ENCODE measurements at places on chromosomes 7 and 10.
A peak's percentile ranks its signal among the peaks of the same experiment; 100 is the strongest.

DNA sequence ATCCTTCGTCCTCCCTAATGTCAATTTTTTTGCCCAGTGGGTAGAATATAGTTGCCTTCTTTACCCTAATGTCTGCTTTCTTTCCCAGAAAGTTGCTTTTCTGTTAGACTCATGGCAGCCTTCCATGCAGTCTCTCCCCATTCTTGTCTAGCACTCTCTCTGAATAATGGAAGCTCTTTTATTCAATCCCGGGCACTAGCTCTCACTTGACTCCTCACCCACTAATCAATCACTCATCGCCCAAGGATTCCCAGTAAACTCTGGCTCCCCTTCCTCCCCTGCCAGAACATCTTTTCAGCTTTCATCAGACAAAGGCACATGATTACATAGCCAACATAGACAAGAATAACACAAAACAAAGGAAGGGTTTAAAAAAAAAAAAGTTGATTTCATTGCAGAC lies 100.2 kb upstream of the RELN start:
- DNase-seq, result no peak

DNA sequence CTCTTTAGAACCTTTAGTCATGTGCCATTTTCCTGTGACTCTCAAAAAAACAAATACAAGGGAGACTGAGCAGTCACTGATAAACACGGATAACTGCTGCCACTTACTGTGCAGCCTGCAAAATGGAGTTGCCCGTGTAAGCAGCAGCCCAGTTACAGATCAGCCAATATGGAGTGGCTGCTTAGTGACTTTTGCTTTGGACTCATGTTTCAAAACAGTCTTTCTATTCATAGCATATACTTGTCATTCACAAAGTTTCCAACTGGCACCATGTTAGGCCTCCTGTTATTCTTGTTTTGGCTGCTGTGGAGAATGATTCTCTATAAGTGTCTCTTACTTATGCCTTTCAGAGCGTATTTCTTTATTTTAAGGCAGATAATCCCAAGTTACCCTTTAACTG lies 3.0 kb downstream of the FAM204A start:
- no peak for DNase-seq

DNA sequence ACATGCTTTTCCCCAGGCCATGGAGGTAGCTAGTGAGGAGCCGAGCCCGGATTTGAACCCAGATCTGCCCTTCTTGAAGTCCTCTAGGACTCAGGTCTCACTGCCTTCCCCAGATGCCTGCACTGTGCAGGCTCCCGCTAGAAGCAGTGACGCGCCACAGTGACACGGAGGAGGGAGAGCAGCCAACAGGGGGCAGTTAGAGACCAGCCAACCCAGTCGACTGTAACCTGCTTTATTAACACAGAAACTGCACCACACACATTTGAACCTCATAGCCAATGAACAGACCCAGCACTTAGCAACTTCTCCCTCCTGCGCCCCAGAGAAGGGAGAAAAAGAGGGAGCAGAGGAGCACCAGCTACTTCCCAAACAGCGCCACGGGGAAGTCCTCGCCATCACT lies 27.4 kb downstream of the PILRA start:
- DNase-seq, result no peak

GRCh38 chr10:72337039-72337629 lies 17.6 kb downstream of the DNAJB12 start:
- no peak for DNase-seq

- peak; percentile 57 for DNase-seq
Measured at GRCh38 chr7:99374111-99375064, at the start of gene ARPC1B. ARPC1B (plus strand) TSS chr7:99374730; CDS start chr7:99385715, 10,985 bp downstream.

- no peak for DNase-seq
Measured at GRCh38 chr10:129140921-129141885, 325.8 kb upstream of the MGMT start.

- DNase-seq, result no peak
Measured at GRCh38 chr10:98556061-98556460, 109.3 kb upstream of the HPS1 start.

GRCh38 chr7:30433082-30433481 lies 45.5 kb downstream of the NOD1 start:
- DNase-seq, result no peak

- no peak for DNase-seq
Measured at GRCh38 chr7:46812101-46812675, 769.7 kb downstream of the TNS3 start.

- DNase-seq, result no peak
Measured at GRCh38 chr7:112080441-112080840, 125.8 kb downstream of the DOCK4 start.

DNA sequence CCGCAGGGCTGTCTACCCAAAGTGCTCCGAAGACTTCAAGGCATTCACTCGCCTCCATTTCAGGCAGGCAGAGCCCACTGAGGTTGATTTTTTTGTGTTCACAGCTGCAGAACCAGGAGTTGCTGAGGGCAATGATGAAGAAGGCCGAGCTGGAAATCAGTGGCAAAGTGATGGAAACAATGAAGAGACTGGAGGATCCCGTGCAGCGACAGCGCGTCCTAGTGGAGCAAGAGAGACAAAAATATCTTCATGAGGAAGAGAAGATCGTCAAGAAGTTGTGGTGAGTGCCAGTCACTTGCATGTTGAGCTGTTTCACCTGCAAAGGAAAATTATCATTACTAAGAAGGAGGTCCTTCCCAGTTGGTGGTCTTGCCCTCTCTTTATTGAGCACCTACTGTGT lies 210.5 kb downstream of the ARHGAP21 start:
- no peak for DNase-seq

DNA sequence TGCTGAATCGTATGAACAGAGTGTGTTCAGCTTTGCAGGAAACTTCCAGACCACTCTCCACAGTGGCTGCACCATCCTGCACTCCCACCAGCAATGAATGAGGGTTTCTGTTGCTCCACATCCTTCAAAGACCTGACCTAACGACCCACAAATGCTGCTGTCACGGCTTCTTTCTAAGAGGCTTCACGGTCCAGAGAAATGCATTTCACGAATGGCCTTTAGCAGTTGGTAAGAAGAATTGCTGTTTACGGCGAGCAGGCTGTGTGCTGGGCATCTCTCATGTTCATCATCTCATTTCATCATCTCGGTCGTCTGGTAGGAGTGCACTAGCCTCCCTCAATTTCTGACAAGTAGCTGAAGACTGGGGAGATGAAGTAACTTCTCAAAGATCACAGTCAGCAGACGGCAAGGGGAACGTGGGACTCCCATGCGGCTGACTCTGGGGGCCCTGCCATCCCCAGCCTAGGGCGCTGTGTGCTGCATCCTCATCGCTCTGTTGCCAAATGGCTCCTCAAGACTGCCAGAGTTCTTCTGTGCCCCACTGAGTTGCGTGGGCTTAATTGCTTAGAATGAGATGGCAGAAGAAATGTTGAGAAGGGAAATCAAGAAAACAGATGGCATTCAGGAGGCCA lies 72.9 kb downstream of the ADARB2 start:
- no peak for DNase-seq

DNA sequence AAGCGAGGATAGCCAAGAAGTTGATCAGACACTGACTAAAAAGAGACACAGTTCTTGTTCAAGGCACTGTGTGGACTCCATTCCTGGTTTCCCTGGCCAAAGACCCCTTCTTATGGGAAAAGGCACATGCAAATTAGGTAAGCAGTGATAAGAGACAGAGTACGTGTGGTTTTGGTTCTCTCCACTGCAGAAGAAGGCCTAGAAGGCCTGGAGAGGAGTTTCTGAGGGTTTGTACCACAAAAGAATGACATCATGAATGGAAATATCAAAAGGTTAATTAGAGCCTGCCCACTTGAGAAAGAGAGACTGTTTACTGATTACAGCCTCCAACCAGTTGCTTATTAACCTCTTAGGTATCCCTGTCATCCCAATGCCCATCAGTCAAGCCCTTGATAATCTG lies 137.5 kb downstream of the ZNF365 start:
- no peak for DNase-seq

DNA sequence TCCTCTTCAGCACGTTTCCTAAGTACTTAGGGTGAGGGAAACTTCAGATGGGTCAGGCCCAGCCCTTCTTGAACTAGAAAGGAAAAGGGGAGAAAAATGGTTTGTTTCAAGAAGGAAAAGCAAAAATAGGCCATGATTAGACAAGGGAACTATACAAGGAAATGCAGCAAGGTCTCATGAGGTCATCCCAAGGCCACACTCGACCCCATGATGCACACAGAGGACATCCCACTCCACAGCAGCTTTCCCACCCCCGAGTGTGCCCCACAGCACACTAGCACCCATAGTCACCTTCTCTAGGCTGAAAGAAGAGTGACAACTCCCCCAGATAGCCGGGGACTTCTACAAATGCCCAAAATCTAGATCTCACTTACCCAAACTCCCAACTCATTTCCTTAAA lies 173.4 kb downstream of the FAM107B start:
- DNase-seq, result no peak

- no peak for DNase-seq
Measured at GRCh38 chr7:70000737-70001348, 402.6 kb downstream of the AUTS2 start.

DNA sequence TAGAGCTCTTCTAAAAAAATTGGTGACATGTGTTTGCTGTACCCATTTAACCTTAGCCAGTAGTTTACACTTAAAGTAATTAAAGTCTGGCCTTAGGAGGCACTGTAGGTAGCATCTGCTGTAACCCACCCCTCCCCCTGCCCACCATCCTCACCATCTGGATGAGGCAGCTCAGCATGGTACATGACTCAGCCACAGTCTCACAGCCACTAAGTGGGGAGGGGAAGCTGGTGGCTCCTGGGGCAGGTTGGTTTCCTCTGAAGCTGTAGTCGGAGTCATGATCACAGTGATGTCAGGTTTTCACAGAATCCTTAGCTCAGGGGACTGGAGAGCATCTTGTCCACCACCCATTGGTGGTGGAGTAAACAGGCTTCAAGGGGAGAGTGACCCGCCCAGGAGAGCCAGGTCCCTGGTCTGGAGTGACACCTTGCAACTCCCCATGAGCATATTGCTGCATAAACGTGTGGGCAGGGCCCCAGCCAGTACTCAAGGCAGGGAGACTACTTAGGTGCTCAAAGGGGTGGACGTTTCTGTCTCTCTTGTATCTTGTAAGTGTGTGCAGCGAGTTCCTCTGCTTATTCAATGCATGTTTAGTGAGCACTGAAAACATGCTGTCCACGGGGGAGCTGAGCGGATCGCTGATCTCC lies 125.9 kb downstream of the GRK5 start:
- no peak for DNase-seq

DNA sequence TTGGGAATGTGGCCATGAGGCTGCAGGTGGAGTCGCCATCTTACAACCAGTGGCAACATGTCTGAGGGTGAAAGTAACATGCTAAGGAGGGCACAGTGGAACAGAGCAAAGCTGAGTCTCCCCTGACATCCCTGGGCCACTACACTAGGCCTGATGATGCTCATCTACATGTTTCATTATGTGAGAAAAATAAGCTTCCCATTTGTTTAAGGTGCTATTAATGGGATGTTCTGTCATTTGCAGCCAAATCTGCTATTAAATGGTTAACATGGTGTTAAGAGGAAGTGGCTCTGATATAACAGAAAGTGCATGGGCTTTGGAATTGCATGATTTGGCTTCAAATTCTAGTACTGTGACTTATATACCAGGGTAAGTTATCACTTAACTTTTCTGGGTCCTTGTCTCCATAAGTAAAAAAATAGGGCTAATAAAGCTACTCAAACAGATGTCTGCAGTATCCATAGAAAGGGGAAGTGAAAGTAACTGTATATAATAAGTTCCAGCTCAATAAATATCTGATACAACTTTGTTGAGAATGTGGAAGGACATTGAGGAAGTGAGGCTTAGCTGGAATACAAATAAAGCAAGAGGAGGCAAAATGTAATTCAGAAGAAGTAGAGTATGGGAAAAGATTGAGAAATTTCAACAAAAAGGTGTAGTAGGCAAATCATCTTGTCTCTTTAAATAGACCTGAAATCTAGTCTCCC lies 158.9 kb downstream of the RTKN2 start:
- no peak for DNase-seq

- no peak for DNase-seq
Measured at GRCh38 chr10:60788544-60788943, 10.3 kb downstream of the CDK1 start.

- DNase-seq, result no peak
Measured at GRCh38 chr10:129120441-129120840, 346.6 kb upstream of the MGMT start.

GRCh38 chr7:8442814-8443304 lies 9.4 kb downstream of the NXPH1 start:
- no peak for DNase-seq

DNA sequence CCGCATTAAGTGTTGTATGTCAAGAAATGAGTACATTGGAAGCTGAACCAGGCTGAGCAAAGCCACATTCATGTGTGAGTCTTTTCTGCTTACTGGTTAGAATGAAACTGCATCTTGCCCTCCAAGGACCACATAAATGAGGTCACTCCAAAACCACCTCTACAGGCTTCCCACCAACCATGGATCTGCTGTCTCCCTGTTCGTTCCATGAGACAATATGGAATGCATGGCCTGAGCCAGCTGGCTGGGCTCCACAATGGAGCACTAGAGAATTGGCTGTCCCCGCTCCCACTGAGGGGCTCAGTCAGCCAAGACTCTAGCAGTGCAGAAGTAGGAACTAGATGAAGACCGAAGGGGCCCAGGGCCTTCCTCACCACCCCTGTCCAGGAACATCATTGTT lies 120.8 kb downstream of the TNS3 start:
- DNase-seq, result no peak

DNA sequence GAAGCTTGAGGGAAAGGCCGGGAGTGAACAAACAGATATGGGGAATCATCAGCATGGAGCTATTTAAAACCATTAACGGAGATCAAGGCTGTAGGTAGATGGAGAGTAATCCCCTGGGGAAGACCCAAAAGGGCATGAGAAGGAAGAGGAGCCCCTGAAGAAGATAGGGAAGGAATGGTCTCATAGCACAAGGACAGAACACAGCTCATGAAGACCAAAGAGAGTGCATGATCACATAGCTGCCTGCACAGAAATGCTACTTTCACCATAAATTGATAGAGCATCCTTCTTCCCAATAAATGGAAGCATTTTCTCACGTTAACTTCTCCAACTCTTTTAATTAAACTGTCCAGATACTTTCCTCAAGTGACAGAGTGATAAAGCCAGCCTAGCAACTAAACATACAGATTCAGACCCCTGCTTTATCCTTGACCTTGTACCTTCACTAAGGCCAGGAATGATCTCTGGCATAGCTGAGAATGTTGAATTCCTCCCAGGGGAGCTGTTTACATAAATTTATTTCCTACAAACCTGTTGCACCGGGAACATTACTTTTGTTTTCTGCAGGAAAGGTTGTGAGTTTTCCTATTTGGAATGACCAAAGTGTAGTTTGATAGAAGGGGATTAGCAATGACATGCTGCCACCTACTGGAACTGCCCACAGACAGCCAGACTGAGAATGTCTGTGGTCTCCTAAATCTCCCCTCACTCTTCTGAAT lies 110.8 kb upstream of the LRGUK start:
- DNase-seq, result no peak

DNA sequence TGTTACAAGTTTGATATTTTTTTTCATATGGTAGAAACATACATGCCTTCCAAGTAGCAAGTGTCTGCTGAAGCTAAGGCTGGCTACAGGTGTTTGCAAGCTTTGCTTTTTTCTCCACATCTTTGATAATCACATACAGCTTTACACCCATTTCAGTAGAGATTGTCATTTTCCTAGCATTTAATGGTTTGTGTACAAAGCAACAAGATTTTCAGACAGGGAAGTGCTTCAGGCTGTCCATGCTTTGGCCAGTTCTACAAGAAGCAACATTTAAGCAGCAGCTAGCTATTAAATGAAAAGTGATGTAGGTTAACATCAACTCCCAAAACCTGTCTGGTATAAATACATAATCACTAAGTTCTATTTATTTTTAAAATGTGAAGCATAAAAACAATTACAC lies 2.3 kb downstream of the HDAC9 start:
- DNase-seq, result no peak

GRCh38 chr10:5949009-5949759 lies 28.2 kb downstream of the IL15RA start:
- DNase-seq, result no peak

GRCh38 chr7:19557726-19558465 lies 150.9 kb downstream of the POLR1F start:
- DNase-seq, result no peak

Measured in central memory CD8-positive, alpha-beta T cell (primary cell).